ENCODE measurements at places on chromosomes 2 and 18. TPM values are rescaled to one million over a fixed set of nuclear protein-coding genes. Genes with fewer than 3 reads are reported as not detected.

DNA sequence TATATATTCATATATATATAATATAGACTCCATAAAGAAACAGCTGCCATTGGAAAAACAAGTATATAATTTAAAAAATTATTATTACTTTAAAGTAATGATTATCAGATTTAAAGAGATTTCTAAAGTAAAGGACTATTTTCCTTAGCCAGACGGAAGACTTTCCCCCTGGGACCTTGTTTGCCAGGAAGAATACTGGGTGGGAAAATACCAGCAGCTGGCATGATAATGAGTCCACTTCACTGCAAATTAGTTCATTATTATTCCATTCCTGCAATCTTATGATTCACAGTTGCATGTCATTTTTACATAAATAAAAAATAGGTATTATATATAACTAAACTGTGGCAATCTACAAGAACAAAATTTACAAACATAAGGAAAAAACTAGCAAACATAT, 339.8 kb upstream of the CDH7 start:
- no peak for DNase-seq

DNA sequence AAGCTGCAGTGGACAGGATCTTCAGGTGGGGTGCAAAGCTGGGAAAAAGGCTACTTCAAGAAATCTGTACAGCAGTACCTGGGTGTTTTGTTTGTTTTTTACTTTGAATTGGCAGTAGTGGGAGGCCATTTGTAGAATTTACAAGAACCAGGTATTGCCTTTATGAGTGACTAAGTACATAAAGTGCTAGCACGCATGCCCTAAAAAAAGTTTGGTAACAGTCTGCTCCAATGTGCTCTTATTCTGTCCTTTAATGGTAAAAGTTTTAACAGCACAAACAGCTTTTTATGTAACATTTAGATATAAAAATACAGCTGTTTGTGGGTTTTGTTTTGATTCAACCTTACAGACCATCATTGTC, 17.2 kb downstream of the REV1 start:
- DNase-seq = no peak

Gene ATP6V1B1
- polyA plus RNA-seq = 65.9 TPM

GRCh38 chr18:24180048-24180447, 41.2 kb downstream of the CABYR start:
- DNase-seq = no peak

Gene DOK6
- polyA plus RNA-seq = 6.6 TPM

Gene GCG
- polyA plus RNA-seq = not detected

GRCh38 chr2:49113046-49113445, 41.3 kb downstream of the FSHR start:
- DNase-seq = no peak

DNA sequence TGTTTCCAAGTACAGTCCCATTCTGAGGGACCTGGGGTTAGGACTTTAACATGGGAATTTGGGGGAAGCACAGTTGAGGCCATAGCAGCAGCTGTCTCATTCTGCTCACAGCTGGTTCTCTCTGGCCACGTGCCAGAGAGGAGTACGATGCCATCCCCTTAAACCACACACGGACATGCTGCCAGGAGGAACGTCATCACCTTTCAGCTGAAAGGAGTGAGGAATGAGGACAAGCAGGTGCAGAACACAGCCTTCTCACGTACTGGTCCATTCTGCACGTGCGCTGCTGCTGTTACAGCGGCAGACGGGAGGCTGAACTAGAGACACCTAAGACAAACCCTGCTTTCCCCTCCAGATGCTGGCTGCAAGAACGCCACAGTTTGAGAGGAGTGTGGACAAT, 33.5 kb downstream of the ODC1 start:
- no peak for DNase-seq

Gene KIAA2012
- polyA plus RNA-seq = 0.17 TPM
